ENCODE measurements at places on chromosomes 13 and 19.

DNA sequence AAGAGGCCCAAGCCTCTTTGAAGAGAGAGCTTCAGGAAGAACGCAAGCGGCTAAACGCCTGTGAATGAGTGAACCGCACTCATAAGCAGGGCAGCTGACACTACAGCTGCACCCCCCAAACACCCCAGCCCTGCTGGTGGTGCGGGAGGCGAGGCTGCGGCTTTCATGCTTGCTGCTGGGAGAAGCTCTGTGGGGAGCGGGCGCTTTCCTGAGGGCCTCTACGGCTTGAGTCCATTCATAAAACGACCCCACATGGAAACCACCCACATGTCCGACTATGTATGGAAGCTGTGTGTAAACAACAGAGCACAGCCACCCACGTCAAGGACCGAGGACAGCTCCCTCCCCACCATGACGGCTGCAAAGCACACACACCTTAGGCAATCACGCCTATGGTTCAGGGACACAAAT lies 5.5 kb downstream of the AP3D1 start:
- DNase-seq, result no peak

DNA sequence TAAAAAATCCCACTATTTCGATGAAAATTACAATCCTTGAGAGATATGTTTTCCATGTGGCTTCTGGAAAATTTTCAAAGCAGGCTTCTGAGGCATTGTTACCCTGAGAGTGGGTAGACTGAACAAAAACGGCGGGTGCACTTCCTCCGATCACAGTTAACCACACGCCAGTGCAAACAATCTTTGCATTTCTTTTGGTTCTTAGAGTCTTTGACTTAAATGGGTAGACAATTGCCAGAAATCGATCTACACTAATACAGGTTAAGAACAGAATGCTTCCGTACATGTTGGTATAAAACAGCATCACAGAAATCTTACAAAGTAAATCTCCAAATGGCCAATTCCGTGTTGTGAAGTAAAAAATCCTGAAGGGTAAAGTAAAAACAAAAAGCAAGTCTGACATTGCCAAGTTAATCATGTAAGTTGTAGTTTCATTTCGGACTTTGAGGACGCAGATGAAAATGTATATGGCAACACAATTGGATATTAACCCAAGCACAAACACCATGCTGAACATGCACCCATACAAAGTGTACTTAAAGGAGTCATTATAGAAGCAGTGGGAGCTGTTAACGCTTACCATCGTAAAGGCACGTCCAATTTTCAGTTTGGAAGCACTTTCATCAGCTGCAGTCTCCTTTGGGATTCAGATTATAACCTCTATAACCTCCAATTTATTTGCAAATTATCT lies 927 bp downstream of the LPAR6 start:
- peak; percentile 27 for DNase-seq

DNA sequence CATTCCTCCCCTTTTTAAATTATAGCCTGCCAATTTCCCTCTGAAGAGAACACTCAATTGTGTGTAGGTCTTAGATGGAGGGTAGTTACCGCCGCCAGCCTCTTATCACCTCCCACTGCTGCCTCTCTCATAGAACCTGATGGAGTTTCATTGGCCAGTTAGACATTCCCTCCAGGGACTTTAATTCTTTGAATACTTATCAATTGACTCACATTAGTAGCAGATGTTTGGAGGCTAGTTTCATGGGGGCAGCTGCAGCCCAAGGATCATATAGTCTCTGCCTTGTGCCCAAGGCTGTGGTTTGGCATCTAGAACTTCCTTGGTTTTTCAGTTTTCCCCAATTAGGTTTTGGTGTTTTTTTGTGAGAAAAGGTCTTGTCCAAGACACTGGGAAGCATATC lies 318.9 kb upstream of the HTR2A start:
- DNase-seq, result peak; percentile 95

DNA sequence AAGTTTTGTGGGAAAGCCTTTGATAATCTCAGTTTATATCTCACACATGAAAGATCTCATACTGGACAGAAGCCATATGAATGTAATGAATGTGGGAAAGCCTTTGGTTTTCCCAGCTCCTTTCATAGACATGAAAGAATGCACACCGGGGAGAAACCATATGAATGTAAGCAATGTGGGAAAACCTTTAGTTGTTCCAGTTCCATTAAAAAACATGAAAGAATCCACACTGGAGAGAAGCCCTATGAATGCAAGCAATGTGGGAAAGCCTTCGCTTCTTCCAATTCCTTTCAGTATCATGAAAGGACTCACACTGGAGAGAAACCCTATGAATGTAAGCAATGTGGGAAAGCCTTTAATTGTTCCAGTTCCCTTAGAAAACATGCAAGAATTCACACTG lies 54.8 kb downstream of the ZNF627 start:
- DNase-seq, result no peak

DNA sequence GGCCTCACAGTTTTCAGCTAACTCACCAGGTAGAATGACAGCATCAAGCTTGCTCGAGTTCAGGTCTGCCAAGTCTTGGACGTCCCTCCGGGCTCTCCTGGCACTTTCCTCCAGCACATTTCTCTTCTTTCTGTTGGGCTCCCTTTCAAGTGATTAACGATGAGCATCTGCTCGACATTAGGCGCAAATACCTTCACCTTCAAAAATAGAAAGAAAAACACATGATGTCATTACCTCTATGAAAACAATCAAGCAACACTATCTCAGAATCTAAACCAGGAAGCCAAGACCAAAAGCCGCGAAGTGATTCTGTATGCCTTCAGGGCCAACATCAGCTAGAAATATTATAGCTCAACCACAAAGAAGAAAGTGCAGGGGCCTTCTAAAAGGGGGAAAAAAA lies 15.4 kb upstream of the CLN5 start:
- DNase-seq, result peak; percentile 16

DNA sequence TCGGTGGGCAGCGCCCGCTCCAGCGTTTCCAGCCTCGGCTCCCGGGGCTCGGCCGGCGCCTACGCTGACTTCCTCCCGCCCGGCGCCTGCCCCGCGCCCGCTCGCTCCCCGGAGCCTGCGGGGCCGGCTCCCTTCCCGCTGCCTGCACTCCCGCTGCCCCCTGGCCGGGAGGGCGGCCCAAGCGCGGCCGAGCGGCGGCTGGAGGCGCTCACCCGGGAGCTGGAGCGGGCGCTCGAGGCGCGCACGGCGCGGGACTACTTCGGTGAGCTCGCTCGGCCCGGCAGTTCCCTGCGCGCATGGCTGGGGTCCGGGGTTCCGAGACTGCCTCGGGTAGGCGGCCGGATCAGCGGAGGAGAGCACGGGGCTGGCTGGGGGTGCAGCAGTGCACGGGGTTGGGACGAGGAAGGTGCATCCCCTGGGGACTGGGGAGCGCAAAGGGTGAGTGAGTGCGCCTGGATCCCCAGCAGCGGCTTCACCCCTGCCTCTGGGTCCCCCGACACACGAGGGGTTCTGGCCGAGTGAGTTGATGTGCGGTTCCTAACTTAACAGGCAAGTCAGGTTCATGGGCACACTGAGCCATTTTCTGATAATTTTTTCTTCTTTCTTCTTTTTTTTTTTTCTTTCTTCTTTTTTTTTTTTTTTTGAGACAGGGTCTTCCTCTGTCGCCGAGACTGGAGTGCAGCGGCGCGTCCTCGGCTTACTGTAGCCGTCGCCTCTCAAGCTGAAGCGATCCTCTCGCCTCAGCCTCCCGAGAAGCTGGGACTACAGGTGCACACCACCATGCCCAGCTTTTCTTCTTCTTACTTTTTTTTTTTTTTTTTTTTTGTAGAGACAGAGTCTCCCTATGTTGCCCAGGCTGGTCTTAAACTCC lies 1.1 kb downstream of the WTIP start:
- DNase-seq, result no peak

GRCh38 chr19:35059799-35060091 lies 18.2 kb downstream of the HPN start:
- no peak for DNase-seq

- DNase-seq, result peak; percentile 59
Measured at GRCh38 chr13:49935171-49936074, 717 bp downstream of the SPRYD7 start.
